ENCODE measurements at places on chromosomes 2 and 18.

DNA sequence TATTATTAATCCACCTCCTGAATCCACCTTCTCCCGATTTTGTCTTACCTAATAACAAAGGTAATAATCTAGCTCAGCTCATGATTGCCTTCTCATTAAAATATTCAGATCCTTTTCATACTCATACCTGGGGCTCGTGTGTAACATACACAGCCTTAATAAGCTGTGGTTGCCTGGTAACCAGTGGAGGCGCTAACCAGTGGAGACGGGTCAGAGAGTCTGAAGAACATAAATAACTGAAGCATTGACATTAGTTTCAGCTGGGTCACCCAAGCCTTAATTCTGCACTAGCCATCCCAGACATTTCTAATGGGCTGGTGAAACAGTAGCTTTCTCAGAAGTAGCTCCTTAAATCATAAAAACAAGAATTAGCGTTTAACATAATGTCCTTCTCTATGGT, 14.8 kb upstream of the DTNA start:
- no peak for DNase-seq

DNA sequence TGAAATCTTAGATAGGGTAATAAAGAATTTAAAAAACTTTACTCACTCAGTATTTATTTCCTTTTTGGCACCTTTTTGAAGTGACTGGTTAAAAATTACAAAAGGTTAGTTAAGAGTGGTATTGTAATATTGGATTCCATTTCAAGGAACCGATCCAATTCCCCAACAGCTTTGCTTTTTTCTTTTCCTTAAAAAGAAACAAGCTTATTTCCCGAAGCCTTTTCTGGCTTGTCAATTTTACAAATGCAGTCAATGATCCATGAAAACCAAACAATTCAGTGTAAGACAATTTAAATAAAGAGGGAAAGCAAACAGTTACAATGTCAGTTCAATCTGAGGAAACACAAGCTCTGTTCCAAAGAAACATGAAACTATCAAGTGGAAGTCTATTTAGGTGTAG, 200.2 kb downstream of the RIT2 start:
- no peak for DNase-seq

GRCh38 chr2:238843476-238843875, 4.4 kb upstream of the TWIST2 start:
- no peak for DNase-seq

DNA sequence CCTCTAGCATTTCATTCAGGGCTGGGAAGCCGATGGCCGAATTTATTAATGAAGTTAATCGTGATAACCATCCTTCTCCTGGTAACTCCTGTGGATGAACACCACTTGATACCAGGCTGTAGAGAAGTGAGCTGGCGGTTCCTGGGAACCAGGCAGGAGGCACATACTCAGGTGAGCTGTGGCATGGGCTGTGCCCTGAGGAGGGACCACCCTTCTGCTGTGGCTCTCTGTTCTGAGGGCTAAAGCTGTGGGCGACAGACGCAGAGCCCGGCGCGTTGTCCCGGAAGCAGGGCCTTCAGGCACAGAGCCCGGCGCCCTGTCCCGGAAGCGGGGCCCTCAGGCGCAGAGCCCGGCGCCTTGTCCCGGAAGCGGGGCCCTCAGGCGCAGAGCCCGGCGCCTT, 462.3 kb upstream of the SALL3 start:
- DNase-seq: no peak

- no peak for DNase-seq
These were observed 116.8 kb upstream of the MEIS1 start for GRCh38 chr2:66318009-66318561.

- DNase-seq: no peak
These were observed 56.8 kb downstream of the PMS1 start for GRCh38 chr2:189841019-189841418.

GRCh38 chr18:79857082-79857671, 59.4 kb downstream of the KCNG2 start:
- no peak for DNase-seq

Data from activated CD8-positive, alpha-beta memory T cell treated with anti-CD3 and anti-CD28 coated beads for 1 hour (primary cell).